Effector memory CD4-positive, alpha-beta T cell (primary cell): ENCODE measurements at places on chromosomes 7 and 10.

GRCh38 chr10:28871665-28872064, 194.3 kb downstream of the BAMBI start:
- no peak for DNase-seq

- DNase-seq = no peak
Measured at GRCh38 chr10:63137306-63137705, 4.2 kb downstream of the NRBF2 start.

GRCh38 chr7:108076156-108076555, 54.0 kb downstream of the LAMB4 start:
- no peak for DNase-seq

DNA sequence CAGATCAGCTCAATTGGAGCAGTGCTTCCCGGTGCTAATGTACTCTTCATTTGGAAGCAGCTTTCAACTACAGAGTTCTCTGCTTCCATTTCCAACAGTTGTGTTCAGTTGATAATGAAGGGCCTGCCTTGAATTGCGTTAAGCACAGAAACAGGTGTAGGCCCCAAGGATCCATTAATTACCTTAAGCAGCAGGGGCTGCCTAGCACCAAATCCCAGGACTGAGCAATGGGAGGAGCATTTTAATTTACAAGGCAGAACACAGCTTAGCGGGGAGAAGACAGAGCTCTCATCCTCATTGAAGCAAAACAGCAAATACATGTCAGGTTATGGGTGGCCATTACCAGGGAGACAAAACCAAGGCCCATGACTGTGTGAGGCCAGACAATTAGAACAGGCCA, 349.6 kb downstream of the TFEC start:
- no peak for DNase-seq

DNA sequence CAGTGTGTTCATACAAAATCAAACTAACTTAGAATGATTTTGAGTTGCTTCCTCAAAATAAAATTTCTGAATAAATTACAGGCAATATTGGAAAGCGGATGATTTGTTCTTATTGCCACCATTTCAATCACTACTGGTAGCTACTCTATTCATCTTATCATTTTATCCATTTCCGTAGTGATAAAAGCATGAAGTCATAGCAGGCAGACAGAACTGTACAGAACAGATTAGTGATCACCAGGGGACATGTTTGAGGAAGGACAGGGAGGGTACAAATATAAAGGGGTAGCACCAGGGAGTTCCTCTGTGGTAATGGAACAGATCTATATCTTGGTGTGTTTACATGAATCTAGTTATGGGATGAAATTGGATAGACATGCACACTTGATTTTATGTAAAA, 138.5 kb downstream of the WNT2 start:
- no peak for DNase-seq

DNA sequence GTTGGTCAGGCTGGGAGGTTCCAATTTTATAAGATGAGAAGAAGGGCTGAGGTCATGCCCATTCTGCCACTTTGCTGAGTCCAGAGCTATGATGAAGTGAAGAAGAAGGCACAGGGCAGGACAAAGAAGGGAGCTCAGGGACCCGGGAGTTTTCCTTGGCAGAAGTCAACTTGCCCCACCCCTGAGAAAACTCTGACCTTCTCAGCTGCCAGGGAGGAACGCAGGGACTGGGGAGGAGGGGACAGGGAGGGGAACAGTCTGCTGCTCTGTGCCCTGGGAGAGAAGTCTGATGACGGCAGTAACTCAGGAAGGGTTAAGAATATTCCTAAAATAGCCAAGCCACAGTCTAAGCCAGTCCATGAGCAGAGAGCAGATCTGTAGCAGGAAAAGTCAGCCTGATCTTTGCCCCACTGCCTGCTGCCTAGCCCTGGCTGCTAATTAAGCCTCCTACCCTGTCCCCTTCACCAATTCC, 11.7 kb downstream of the ADIRF start:
- no peak for DNase-seq

GRCh38 chr7:133704453-133704852, 422.7 kb upstream of the LRGUK start:
- DNase-seq = no peak

GRCh38 chr7:155533120-155533826, 13.1 kb downstream of the CNPY1 start:
- DNase-seq = no peak

GRCh38 chr7:25776744-25777123, 375.3 kb upstream of the NFE2L3 start:
- no peak for DNase-seq

DNA sequence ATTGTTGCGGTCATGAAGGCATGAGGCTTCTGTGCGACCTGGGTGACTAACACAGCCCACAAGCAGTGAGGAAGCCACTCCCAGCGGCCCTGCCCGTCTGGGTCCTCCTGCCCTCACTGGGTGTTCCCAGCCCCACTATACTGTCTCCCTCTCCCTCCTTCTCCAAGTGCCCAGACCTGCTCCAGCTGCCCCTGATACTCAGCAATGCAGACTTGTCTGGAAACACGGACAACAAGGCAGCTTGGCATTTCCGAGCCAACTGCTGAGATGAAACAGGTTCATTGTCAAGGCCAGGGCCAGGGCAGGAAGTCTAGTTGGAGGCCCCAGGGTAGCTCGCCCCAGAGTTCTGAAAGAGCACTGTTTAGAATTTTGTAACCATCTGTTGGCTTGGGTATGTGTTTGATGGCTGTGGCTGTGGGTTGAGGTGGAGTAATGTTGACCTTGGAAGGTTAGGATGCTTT, 95.7 kb downstream of the RBM20 start:
- no peak for DNase-seq

DNA sequence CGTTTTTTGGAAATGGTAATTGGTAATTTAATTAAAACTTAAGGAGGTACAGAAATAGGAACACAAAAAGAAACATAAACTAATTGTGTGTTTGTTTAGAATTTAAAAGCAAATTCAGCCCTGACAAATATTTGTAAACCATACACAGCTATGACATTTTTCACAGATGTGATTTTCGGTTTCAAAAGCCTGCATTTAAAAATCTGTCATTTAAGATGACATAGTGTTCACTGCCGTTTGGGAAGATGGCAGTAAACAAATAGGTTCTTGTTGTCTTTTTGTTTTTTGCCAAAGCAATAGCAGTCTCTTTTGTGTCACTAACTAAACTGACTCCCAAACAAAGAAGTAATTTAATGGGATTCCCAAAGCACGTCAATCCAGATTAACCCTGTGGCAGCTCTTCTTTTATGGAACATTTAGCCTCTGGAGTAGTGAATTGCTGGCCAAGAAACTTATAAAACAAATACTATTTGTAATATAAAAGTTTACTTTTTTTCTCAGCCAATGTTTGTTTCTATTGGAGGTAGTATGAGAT, 697.6 kb downstream of the PHTF2 start:
- no peak for DNase-seq

- no peak for DNase-seq
Measured at GRCh38 chr7:121624958-121625357, 228.8 kb upstream of the FAM3C start.

DNA sequence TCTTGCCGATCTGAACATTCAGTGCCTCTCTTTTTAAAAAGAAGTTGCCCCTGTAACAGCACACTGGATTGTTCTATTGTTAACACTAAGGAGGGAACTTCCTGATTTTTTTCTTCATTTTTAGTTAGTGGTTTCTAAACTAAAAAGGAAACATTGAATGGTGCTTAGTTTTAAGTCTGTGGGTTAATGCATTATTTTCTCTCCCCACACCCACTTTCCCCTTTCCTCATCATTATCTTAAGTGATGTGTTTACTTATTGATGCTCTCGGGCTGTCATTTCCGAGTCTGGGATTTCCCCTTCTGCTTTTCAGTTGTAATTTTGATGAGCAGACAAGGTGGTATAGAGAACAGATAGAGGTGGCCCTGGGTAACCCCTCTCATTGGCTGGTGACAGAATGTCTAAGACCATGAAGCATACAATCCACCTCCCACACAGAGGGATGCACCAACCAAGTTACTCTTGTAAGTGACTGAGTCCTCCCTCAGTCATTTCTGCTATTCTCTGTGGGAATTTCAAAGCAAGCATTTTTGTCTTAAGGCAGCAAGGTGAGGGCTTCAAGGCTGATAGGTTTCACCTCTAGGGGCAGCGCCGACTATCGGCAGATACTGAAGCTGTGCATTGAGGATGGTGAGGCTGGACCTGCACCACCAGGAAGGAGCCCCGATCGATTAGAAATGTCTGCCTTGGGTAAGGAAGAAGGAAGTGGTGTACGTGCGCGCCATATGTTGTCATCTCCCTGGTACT, 49.5 kb downstream of the CHN2 start:
- DNase-seq = peak; percentile 27

- DNase-seq = no peak
Measured at GRCh38 chr7:112739436-112740180, 50.6 kb downstream of the TMEM168 start.

DNA sequence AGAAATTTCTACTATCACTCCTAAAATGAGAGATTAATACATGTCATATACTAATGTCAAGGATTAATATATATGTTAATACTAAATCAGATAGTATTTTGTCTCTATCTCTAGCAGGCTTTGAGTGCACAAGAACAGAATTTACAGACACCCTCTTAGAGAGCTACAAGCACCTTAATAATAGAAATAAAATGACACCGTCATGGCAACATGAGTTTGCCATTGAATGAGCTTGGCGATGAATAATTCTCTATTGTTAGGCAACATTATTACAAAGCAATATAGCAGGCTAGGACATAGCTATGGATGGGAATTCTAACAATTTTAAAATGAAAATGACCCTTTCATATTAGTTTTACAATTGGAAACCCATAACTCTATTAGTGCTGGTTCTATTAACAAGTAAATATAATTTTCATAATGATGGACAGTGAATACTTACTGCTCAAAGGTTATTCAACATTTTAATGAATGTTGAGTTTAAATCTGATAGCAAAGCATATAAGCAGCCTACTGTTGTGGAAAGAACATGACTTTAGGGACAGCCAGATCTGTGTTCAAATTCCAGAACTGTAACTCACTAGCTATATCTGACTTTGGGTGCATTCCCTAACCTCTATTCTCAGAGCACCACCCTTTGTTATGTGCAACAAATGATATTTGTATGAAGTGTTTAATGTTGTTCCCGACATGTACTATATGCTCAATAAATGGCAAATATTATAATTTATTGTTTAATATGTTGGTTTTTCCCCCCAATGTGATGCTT, 184.5 kb upstream of the DKK1 start:
- no peak for DNase-seq

DNA sequence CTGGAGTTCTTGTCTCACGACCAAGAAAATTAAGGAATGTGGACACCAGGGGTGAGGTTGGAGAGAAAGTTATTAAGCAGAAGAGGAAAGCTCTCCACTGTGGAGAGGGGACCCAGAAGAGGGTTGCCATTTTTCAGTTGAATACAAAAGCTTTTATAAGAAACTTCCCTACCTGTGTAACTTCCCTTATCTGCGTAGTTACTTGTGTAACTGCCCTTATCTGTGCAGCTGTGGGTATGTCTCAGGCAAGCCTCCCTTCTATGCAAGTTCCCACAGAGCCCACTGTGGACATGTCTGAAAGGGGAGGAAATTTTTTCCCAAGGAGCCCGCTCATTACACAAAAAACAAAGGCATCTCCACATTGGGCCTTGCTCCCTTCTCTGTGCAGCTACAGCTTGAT, 94.9 kb downstream of the SVOPL start:
- DNase-seq = no peak

DNA sequence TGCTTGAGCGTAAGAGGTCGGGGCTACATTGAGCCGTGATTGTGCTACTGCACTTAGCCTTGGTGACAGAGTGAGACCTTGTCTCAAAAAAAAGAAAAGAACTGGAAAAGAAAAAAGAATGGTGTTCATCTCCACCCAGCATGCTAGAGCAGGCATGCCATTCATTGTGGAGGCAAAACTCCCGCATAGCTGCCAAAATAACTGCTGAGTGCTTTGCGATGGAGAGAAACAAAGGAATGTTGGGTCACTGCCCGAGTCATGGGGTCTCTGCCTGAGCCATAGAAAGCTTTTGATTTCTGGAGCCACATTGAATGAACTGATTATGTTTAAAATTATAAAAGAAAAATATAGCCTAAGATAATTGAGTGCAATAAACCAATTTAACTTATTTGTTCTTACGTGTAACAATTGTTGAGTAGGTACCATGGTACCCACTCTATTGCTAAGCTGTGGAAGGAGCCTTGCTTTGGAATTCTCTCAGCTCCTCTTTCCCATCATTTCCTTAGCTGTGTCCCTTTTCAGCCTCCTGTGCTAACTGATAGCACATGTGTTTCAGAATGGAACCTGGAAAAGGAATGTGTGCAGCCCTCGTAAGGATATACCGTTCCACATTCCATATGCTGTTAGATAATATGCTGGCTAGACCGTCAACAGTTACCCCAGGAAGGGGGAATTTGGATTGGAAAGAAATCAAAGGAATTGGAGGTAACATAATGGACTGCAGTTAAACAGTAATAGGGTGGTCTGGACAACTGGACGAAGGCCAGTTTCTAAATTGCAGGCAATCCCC, 99.0 kb downstream of the KIAA1217 start:
- no peak for DNase-seq

DNA sequence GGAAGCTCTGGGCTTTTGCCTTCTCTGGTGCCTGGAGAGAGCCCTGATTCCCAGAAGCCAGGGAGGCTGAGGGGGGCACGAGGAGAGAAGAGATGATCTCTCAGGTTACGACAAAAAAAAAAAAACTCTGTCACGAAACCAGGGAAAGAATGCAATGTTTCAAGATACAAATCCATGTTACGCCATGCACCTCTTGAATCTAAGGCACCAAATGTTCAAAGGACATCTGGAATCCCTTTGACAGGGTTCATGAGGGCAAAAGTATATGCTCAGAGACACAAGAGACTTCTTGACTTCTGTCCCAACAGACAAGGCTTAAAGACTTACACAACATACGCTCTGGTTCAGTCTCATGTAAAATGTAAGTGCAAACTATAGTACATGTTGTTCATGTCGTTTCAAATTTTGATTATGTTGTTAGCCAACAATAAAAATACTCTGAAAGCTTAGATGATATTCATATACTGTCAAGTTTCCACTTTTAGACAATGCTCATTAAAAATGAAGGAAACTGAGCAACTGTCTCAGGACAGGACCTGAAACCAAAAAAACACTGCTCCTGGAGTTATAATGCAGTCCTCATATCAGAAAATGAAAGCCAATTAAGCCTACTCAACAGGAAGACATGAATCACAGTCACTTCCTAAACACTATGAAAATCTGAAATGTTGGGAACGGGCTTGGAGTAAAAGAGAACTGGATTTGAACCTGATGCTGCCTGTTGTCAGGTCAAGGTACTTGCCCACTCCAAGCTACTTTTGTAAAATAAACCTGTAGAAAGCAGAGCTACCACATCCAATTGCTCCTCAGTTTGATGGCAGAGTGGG, 72.3 kb downstream of the CHCHD3 start:
- DNase-seq = no peak

DNA sequence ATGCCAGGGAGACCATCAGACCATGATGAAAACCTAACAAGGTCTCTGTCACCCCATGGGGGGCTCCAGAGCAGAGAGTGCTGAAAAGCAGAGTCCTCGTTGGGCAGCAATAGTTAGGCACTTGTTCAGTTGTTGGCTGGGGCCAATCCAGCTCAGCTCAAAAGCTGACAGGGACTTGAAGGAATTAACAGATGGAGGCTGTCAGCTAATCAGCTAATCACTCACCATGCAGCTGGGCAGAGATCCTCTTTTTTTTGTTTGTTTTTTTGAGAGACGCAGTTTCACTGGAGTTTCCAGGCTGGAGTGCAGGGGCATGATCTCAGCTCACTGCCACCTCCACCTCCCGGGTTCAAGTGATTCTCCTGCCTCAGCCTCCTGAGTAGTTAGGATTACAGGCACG, 18.1 kb downstream of the CEP55 start:
- DNase-seq = no peak
